Midbrain (tissue), 1 donor: ENCODE measurements at places on chromosomes 1 and 21.

DNA sequence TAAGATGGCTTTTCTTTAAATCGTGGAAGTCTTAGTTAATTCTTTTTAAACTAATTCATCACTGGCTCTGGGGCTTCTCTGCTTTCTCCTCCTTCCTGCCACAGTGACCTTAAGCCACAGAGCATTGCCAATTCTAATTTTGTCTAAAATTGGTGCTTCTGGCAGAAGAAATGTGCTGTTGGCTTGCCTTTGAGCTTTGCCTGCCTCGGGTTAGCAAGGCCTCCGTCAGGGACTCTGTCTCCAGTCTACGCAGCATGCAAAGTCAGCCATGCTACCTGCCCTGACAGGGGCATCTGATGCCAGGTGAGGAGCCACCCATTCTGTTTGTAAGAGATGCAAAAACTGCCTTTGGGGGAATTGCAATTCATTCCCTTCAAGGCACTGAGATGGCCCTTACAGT, 25.2 kb downstream of the CLDN14 start:
- DNase-seq = no peak

DNA sequence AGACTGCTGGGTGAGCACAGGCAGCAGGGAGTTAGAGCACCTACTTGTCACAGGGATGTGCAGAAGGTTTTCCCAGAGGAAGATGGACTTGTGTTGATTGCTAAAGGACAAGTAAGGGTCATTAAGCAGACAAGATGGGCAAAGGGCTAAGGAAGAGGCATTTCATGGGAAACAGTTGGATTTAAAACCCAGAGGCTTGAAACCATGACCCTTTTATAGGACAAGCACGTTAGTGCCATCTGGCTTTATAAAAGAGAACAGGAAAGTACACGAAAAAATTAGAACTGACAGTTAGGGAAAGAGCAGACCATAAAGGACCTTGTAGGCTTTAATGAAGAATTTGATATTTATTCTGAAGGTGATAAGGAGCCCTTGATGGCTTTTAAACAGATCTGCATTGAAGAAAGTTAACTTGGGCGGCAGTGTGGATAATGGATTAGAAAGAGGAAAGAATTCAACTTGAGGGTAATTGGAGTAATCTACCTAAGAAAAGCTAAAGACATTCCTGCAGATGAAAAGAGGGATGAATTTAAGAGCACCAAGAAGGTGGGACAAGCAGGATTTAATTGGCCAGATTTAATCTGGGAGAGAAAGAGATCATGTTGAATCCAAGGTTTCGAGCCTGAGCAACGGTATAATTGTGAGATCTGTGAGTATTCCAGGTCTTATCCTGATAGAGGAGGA, 68.6 kb downstream of the ZC3H11B start:
- no peak for DNase-seq

GRCh38 chr1:85327759-85328158, 51.3 kb upstream of the BCL10 start:
- DNase-seq = no peak

- DNase-seq = no peak
These were observed 20.3 kb downstream of the FLVCR1 start for GRCh38 chr1:212878418-212878817.

- DNase-seq = no peak
These were observed 122.3 kb downstream of the GRIK1 start for GRCh38 chr21:29817450-29817849.

- DNase-seq = no peak
These were observed 6.4 kb downstream of the CNR2 start for GRCh38 chr1:23906731-23907130.

DNA sequence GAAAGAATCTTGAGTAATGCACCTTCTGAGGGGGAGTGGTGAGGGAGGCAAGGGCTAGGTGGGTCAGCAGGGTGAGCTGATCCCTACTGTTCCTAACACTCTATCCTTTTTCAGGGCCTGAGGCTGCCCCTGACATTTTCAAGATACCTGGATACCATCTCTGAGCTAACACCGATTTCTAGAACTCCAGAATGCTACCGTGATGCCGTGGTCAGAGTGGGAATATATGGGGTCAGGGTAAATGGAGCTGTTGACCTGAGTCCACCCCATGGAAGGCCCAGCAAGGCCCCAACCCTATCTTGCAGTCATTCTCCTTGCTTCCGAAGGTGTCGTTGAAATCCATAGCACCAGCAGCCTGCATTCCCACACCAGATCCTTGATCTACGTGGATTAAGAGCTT, 18.0 kb upstream of the PTPRF start:
- no peak for DNase-seq

GRCh38 chr1:2874607-2875480, 73.4 kb upstream of the TTC34 start:
- no peak for DNase-seq
